ENCODE measurements at places on chromosomes 6 and 20.

DNA sequence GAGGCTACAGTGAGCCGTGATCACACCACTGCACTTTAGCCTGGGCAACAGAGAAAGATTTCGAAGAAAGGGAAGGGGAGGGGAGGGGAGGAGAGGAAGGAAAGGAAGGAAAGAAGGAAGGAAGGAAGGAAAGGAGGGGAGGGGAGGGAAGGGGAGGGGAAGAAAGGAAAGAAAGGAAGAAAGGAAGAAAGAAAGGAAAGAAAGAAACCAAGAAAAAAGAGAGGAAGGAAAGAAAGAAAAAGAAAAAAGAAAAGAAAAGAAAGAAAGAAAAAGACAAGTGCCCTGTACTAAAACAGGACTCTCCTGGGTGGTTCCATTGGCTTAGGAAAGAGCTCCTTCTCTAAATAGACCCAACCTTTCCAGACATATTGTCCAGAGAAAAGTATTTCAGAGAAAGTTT lies 136.6 kb downstream of the PXDC1 start:
- no peak for DNase-seq

DNA sequence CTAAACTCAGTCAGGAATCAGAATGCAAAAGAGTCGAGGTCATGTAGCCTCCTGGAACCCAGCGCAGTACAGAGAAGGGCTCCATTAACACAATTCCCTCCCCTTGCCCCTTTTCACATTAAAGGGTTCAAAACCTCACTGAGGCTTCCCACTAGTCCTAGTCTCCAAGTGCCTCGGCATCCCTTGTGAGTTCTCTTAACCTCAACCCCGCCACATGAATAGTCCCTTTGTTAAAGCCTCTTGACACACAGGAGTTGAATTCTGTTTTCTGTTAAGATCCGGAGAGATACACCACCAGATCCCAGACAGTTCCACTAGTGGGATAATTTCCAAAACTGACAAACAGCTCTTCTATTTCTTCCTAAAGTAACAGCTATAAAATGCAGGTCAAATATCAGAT lies 17.8 kb downstream of the PTPRT start:
- DNase-seq, result no peak

DNA sequence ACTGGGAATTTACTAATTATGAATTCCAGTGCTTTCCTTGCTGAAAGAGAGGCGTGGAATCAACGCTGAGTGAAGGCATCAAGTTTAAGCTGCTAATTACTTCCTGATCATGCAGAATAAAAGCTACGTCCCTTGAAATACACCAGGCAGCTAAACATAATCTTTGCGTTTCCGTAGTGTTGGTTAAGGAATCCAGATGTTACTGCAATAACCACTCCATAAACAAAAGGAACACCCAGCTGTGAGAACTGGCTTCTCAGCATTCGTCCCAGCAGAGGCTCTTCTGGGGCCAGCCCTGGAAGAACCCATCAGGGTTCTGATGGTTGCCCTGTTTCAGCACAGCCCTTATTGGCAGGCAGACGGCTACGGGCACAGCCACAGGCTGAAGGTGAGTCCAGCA lies 111.4 kb downstream of the CDH26 start:
- no peak for DNase-seq

DNA sequence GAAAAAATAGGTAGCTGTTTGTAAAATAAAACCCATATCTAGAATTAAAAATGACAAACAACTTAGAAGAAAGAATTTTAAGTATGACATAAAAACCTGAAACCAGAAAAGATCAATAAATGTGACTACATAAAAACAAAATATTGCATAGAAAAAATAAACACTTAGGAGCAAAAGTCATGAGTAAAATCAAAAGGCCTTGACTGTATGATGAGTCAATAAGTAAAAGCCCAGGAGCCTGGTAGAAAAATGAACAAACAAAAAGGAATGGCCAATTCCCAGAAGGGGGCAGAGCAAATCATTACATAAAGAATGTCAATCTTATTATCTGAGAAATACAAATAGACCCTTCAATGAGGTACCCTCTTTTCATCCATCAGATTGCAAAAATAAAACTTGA lies 20.7 kb upstream of the ENPP1 start:
- DNase-seq, result no peak

GRCh38 chr20:44437497-44437896 lies 38.2 kb upstream of the TTPAL start:
- no peak for DNase-seq

- DNase-seq, result no peak
These were observed 98.5 kb downstream of the INSM1 start for GRCh38 chr20:20466341-20466879.

DNA sequence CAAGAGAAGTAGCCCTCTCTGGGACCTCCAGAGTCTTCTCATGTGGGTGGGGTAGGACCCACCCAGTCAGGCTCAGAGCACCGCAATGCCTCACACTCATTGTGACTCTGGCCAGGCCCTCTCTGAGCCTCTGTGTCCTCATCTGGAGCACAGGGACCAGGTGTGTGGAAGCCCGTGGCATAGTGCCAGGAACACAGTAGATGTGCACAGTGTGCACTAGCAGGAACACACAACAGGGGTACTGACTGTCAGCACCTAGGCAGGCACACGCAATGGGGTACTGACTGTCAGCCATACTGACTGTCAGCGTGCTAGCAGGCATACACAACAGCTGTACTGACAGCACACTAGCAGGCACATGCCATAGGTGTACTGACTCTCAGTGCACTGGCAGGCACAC lies 2.0 kb upstream of the STMN3 start:
- no peak for DNase-seq

- peak; percentile 48 for DNase-seq
These were observed 5.5 kb downstream of the ANKEF1 start for GRCh38 chr20:10040070-10040975.

- DNase-seq, result peak; percentile 90
These were observed 116.3 kb downstream of the OR2B2 start for GRCh38 chr6:27795697-27796494.

DNA sequence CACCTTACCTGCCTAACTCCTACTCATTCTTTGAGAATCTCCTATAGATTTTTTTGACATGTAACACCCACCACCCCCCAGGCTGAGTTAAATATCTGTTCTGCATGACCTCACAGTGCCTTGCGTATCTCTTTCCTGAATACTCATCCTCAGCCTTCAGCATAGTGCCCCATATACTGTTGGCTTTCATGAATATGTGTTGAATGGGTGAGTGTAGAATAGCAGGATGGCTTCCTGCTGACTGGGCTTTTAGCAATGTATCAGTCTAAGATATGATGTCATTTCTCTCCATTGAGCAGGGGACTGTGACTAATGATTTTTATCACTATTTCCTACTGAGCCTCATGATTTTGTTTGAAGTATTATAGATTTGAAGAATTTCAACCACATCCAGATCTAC lies 361.6 kb upstream of the MARCKS start:
- DNase-seq, result no peak

DNA sequence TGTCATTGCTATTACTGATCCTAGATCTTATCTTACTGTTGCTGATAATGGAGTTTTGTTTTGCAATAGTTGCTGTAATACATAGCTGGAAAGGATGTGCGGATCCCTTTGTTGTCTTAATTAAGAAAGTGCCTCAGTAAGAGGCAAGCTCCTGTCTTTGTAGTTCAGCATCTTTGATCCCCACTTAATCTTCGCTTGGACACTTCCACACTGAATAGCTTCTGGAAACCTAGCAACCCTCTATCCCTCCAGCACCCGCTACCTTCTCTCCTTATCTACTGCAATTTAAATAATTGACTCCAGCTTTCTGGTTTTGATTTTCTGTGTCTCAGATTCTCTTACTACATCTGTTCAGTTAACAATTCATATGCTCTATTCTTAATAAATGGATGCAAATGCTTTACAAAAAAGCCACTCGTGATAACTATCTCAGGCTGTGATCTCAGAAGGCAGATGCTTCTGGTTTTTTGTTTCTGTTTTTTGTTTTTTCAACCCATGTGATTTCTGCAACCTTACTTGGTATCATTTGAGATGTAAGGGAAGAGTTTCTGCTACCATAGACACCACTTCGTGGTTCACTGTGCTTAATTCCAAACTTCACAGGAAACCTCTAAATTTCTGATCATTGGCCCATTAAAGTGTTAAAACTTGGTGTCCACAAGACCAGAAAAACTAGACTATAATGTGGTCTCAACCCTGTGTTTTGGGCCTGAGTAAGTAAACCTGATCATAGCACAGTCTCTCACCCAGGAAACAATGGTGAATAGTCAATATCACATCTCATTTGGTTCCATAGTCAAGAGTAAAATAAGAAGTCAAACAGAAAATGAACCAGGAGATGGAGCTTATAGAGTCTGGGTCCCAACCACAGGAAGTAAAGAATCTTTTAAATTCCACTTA lies 352.1 kb upstream of the SOX4 start:
- DNase-seq, result no peak

DNA sequence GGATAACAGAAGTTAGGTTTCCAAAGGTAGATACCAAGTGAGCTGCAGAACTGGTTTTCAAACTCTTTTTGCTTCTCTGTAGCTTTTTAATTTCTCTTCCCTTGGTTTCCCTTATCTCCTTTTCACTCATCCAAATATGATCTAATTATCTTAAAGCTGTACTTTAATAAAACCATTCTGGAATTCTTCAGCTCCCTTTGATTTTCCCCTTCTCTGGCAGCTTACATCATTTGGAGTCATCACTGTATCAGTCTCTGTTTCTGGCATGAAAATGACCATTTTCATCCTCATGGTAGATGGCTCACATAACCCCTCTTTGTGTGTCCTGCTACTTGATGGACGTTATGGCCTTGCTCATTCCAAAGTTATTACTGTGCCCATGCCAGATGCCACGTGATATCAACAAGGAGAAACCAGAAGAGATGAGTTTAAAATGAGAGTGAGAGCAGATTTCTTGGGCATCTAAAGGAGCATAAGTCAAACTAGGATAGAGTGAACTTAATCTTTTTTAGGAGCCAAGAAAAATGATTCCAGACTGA lies 620.2 kb downstream of the QKI start:
- DNase-seq, result no peak

- DNase-seq, result peak; percentile 44
These were observed 6.2 kb upstream of the FGD2 start for GRCh38 chr6:36999061-36999750.

- DNase-seq, result no peak
These were observed 29.1 kb downstream of the VSTM2L start for GRCh38 chr20:37932074-37932473.

GRCh38 chr6:73746787-73747186 lies 50.8 kb downstream of the CD109 start:
- no peak for DNase-seq

DNA sequence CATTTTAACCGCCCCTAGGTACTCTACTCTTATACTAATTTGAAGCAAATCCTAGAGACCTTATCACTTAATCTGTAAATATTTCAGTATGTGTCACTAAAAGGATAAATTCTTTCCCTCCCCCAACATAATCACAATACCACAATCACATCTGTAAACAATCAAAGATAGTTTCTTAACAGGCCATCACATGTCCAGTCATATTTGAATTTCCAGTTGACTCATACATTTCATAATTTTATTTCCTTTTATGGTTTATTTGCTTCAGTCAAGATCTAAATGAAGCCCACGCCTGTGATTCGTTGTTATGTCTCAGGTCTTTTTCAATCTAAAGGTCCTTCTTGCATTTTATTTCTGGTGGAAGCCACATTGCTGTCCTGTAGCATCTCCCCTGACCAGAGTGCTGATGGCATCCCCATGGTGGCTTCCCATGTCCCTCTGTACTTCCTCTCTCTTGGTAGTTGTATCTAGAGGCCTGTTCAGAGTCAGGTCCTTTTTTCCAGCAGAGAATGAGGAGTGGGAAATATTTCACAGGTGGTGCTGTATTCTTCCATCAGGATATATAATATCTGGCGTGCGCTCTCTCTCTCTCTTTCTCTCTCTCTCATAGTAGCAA lies 128.6 kb upstream of the SLC22A23 start:
- DNase-seq, result no peak

GRCh38 chr6:24888715-24889370 lies 46.9 kb downstream of the RIPOR2 start:
- DNase-seq, result no peak

DNA sequence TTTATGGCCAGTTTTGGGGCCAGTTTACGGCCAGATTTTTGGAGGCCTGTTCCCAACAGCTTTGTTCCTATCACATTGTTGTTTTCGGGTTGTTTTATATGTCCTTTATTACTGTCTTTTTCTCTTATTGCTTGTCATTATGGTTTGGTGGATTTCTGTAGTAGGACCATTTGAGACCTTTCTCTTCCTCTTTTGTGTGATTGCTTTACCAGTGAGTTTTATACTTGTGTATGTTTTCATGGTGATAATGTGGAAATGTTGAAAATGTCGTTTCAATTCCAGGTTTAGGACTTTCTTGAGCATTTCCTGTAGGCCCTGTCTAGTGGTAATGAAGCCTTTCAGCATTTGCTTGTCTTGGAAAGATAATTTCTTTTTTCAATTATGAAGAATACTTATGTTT lies 17.8 kb downstream of the HLA-B start:
- no peak for DNase-seq

All from Caki2 (cell line).